GM12878 (cell line): ENCODE measurements at places on chromosomes 3 and 15.

- no peak for DNase-seq
These were observed 7.4 kb upstream of the SH3BP5 start for GRCh38 chr3:15339786-15340215.

- DNase-seq, result no peak
These were observed 85.4 kb upstream of the ARRDC4 start for GRCh38 chr15:97875025-97875512.

- no peak for DNase-seq
These were observed 97.9 kb upstream of the PFN2 start for GRCh38 chr3:150068440-150069153.

GRCh38 chr15:58459560-58459959 lies 27.8 kb downstream of the LIPC start:
- no peak for DNase-seq
